ENCODE measurements at places on chromosomes 12 and 14.
A peak's percentile ranks its signal among the peaks of the same experiment; 100 is the strongest.

DNA sequence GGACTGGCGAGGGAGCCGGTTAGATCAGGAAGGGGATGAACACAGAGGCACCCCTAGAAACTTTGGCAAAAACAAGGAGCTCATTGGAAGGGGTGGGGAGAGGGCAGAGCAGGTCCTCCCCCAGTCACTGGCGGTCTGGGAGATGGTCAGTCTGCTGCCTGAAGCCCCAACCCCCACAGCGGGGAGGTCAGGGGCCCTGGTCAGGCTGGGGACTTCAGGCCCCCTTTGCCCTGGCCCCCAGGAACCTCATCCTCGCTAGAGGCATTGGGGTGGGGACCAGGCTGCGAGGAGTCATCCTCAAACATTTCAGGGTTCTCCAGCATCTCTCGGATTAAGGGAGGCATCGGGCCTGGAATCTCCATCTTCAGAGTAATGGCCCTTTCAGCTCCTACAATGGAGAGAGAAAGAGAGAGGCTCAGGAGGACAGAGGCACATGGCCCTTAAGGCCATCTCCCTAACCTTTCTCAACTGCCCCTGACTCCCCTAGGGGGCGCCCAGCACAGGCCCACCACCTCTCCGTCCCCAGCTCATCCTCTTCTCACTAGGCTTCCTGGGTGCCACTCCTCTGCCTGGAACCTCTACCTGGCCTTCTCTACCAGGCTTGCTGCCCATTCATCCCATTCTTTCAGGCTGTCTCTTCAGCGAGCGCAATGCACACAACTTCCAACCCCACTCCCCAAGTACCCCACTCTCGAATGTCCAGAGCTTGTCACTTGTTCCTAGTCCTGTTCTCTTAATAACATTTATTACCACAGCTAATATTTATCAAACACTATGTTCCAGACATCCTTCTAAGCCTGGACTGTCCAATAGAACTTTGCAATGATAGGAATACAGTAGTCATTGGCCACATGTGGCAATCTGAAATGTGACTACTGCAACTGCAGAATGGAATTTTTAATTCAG lies 4.7 kb upstream of the ITGB7 start:
- DNase-seq, result peak; percentile 62

- peak; percentile 77 for DNase-seq
These were observed 93.3 kb downstream of the NINJ2 start for GRCh38 chr12:569803-570434.

- peak; percentile 66 for DNase-seq
These were observed 14.0 kb downstream of the ABCB9 start for GRCh38 chr12:122951979-122952892.

DNA sequence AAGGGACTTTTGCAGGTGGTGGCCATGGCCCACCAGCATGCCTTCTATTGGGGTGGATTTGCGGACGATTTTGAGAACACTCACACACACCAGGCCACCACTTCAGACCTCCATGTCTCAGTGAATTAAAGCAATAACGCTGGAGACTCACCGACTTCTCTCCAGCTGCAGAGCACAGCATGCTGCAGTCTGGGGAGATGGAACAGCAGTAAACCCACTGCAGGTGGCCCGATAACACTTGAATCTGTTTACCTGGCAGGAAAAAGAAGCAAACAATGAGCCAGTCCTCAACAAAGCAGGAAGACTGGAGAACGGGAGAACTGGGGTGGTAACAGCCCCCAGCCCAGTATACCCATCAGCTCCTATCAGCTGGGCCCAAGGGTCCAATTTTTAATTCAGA lies 21.6 kb downstream of the RFC5 start:
- DNase-seq, result no peak

Measured in mesendoderm (in vitro differentiated cells).